ENCODE measurements at places on chromosomes 1 and 21. TPM values are rescaled to one million over a fixed set of nuclear protein-coding genes. Genes with fewer than 3 reads are reported as not detected.

PADI3 gene
- total RNA-seq = not detected

FCER1A gene
- 2.0 TPM for total RNA-seq

RIMKLA gene
- 9.7 TPM for total RNA-seq

RNASEL gene
- total RNA-seq = 2.7 TPM

- DNase-seq = no peak
These were observed 16.4 kb downstream of the CD244 start for GRCh38 chr1:160846281-160846680.

- no peak for DNase-seq
These were observed 188.3 kb upstream of the DPT start for GRCh38 chr1:168917309-168917708.

- peak; percentile 68 for DNase-seq
These were observed 184.5 kb downstream of the DHRS3 start for GRCh38 chr1:12433323-12434053.

DNA sequence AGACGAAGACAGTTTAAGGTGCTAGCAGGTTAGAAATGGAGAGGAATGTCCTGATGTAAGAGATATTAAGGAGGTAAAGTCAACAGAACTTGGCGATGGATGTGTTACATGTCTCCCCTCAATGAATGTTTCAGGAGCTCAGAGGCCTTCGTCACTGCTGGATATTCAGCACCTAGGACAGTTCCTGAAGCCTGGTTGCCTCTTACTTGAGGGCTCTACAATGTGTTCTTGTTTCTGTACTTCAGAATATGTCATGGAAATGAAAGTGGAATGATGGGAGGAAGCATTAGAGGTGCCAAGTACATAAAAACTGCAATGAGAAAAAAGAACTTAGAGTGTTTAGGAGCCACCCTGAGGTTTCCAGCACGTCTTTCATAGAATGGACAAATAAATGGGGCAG, 17.7 kb downstream of the TNR start:
- no peak for DNase-seq

DNA sequence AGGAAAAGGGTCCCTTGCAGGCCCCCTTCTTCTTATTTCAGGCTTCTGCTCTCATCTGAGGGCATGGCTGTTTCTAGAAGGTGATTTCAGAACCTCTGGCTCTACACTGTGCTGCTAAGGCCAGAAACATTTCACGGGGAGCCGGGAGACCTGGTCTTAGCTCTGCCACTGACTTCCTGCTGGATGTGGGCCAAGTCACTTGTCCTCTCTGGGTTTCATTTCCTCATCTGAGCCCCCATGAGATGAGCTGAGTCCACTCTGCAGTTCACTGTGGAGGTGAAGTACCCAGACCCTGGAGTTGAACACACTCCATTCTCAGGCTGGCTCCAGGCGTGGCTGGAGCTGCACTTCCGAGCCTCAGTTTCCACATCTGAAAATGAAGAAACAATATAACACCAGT, 2.1 kb downstream of the PADI1 start:
- peak; percentile 43 for DNase-seq

DNA sequence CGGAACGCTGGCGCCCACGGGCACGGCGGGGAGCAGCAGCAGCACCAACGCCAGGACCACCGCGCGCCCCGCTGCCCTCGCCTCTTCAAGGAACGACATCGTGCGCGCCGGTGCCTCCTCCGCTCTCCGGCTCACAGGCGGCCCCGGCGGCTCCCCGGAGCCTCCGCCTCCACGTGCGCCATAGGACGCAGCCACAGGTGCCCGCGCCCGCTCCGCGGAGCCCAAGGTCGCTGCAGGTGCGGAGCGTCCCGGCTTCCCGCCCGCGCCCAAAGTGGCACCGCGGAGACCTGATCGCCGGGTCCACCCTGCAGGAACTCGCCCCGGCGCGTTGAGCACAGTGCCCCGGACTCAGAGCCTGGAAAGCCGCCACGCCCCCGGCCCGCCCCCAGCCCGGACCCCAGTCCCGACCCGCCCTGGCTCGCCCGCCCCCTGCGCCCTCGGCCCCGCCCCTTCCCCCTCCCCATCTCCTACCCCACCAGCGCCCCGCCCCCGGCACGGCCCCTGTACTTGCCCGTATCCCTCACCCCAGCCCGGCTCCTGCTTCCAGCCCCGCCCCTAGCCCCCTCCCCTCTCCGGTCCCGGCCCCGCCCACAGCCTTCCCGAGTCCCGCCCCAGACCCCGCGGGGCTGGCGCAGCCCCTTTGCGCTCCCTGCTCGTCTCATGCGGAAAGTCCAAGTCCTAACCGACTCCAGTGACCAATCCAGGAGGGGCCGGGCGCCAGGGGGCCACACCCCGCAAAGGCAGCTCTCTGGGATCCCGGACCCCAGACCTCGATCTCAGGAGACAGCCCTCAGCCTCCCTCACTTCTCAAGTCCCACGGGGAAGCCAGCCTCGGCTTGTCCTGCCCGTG, at the start of gene MEGF6:
MEGF6 (minus strand) TSS at position 339 of the 850 bp plus-strand sequence; CDS start at position 99, 240 bp downstream.
- peak; percentile 65 for DNase-seq

GRCh38 chr1:225449774-225450173, 21.9 kb upstream of the LBR start:
- no peak for DNase-seq

DNA sequence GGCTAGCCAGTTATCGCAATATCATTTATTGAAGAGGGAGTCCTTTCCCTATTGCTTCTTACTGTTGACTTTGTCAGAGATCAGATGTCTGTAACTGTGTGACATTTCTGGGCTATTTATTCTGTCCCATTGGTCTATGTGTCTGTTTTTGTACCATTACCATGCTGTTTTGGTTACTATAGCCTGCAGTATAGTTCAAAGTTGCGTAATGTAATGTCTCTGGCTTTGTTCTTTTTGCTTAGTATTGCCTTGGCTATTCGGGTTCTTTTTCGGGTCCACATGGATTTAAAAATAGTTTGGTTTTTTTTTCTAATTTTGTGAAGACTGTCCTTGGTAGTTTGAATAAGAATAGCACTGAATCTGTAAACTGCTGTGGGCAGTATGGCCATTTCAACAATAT, 273.7 kb downstream of the SDCCAG8 start:
- DNase-seq = no peak

GRCh38 chr1:161111527-161111926, 6.3 kb downstream of the PFDN2 start:
- DNase-seq = no peak

Measured in left ventricle myocardium superior (tissue), 1 donor.